ENCODE measurements at places on chromosomes 13 and 19. TPM values are rescaled to one million over a fixed set of nuclear protein-coding genes. Genes with fewer than 3 reads are reported as not detected.
A peak's percentile ranks its signal among the peaks of the same experiment; 100 is the strongest.

Gene FARSA
- total RNA-seq, result 44.2 TPM

Gene SLAIN1
- 20.0 TPM for total RNA-seq

- H3K36me3 ChIP-seq, result no peaks in the 10 kb centered on the region
- H3K27ac ChIP-seq, result peak within 1 kb of the TSS; percentile 67
- no peak for DNase-seq
- H3K27me3 ChIP-seq, result no peaks in the 10 kb centered on the region
- H3K4me3 ChIP-seq, result peak within 1 kb of the TSS; percentile 47
- H3K4me1 ChIP-seq, result peaks cover 11% of the 10 kb centered on the region
These were observed at the start of gene CLIP3 for GRCh38 chr19:36032251-36033104. Gene CLIP3, minus strand, starts transcription at chr19:36032873. Its CDS starts 516 bp downstream, at chr19:36032357.

Gene ZNF66
- total RNA-seq, result 11.6 TPM

GRCh38 chr19:3798137-3798536 is 12.0 kb upstream of the MATK start:
- H3K4me1 ChIP-seq, result peaks cover 16% of the 10 kb centered on the region
- no peaks in the 10 kb centered on the region for H3K36me3 ChIP-seq
- H3K27ac ChIP-seq, result peak overlapping the region; percentile 12

Gene CD37
- 419 TPM for total RNA-seq

Gene ZNF787
- 18.0 TPM for total RNA-seq

- H3K36me3 ChIP-seq, result no peaks in the 10 kb centered on the region
- no peaks in the 10 kb centered on the region for H3K27me3 ChIP-seq
- DNase-seq, result no peak
- H3K4me3 ChIP-seq, result no peak overlapping the region
- H3K4me1 ChIP-seq, result no peaks in the 10 kb centered on the region
These were observed 46.2 kb downstream of the SKA3 start for GRCh38 chr13:21130116-21130515.

Gene CEACAM7
- total RNA-seq, result not detected

DNA sequence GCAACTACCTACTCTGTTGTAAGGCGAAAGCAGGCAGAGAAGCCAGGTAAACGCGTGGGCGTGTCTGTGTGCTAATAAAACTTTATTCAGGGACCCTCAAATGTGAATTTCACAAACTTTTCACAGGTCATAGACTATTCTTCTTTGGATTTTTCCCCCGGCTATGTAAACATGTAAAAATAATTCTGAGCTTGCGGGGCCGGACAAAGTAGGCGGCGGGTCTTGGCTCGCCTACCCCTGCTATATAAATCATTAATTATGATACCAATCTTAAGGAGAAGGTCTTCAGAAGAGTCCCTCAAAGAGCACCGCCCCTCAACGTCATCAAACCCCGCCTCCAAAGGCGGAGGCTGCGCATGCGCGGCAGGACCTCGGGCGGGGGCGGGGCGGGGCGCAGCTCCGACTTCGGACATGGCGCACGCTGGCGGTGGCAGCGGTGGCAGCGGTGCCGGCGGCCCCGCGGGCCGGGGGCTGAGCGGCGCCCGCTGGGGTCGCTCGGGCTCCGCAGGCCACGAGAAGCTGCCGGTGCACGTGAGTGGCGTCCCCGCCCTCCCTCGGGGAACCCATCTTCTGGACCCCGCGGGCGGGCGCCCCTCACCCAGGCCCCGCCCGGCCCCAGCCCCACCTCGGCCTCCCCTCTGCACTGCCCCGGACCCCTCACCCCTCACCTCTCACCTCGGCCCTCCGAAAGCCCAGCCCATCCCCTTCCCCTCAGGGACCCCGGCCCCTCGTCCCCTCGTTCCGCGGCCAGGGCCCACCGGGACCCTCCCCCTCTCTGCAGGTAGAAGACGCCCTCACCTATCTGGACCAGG is at the start of gene SIN3B:
Gene SIN3B (plus strand): TSS at position 389 of the 812 bp plus-strand sequence. CDS start 23 bp downstream, at position 412.
- peak within 1 kb of the TSS; percentile 72 for H3K27ac ChIP-seq
- peak; percentile 96 for DNase-seq
- H3K36me3 ChIP-seq, result peaks cover 32% of the 10 kb centered on the region
- no peaks in the 10 kb centered on the region for H3K27me3 ChIP-seq
- H3K4me3 ChIP-seq, result peak within 1 kb of the TSS; percentile 67
- peaks cover 61% of the 10 kb centered on the region for H3K4me1 ChIP-seq

All from spleen (tissue), 13 donors.